SK-N-SH (cell line): ENCODE measurements at places on chromosomes 11 and 22. TPM values are rescaled to one million over a fixed set of nuclear protein-coding genes. Genes with fewer than 3 reads are reported as not detected.

The GRM5 gene
- not detected in 2 replicates for polyA plus RNA-seq

The MMP11 gene
- polyA plus RNA-seq: 50.8 and 64.4 TPM in 2 replicates

The MISFA gene
- 2.3 and 2.4 TPM in 2 replicates for polyA plus RNA-seq

The SCARF2 gene
- polyA plus RNA-seq: 32.1 and 49.0 TPM in 2 replicates

The IL17RA gene
- polyA plus RNA-seq: 4.2 and 4.5 TPM in 2 replicates
